ENCODE measurements at places on chromosomes 1 and 21.

GRCh38 chr1:175511496-175511895 lies 231.9 kb downstream of the TNR start:
- no peak for DNase-seq

DNA sequence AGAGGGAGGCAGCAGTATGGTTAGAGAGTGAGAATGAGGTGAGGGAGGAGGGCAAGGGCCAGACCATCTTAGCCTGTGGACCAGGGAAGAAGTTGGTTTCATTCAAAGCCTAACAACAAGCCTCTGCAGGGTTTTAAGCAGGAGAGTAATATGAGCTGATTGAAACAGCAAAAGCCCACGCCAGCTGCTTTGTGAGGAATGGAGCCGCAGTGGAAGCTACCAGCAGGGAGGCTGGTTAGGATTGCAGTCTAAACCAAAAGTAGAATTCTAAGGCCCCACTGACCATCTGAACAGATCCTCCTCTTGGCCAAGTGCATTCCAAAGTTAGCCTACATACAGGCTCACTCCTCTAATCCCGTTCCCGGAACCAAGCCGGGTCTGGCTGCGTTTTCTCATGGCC lies 44.8 kb downstream of the OLFML3 start:
- no peak for DNase-seq

DNA sequence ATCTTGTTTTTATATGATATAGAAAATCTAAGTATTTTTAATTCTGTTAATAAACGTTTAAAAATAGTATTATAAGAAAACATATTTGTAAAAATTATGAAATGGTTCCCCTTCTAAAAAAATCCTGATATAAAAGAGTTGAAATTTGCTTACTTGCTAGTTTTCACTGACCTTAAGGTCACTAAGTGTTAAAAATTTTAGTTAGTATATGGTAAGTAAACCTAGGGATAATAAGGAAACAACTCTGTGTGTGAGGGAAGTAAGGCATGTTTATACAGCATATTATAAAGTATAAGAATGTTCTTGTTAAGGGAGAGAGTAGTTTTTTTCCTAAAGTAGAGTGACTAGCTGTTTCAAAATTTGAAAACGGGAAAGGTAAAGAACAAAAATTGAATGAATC lies 130.9 kb upstream of the LYPLAL1 start:
- DNase-seq: no peak

DNA sequence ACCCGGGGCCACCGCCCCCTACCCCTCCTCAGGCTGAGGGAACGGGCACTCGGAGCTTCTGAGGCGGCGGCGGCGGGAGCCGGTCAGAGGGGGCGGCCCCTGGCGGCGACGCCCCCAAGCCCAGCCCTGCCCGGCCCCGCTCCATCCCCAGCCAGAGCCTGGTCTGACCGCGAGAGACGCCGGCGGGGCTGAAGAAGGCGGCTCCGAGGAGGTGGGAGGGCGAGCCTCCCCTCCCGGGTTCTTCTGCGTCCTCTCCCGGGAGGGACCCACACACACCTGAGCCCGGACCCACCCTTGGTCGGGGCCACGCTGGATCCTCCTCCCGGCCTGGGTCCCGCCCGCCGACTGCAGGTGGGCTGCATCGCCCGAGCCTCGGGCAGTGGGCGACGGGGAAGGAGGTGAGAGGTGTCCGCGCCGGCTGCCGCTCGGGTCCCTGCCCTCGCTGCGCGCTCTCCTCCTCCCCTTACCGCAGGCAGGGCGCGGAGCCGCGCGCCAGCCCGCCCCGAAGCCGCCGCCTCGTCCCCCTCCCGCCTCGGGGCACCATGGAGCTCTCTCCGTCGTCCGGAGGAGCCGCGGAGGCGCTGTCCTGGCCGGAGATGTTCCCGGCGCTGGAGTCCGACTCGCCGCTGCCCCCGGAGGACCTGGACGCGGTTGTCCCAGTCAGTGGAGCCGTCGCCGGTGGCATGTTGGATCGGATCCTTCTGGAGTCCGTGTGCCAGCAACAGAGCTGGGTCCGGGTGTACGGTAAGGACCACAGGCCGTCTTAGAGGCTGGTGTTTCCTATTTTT lies at the start of gene RASAL2:
Gene RASAL2 (plus strand): TSS at position 154 of the 788 bp plus-strand sequence. CDS start 389 bp downstream, at position 543.
- DNase-seq: no peak

All from activated CD8-positive, alpha-beta memory T cell treated with anti-CD3 and anti-CD28 coated beads for 4 hours (primary cell).